M059J (cell line): ENCODE measurements at places on chromosomes 5 and 9.

DNA sequence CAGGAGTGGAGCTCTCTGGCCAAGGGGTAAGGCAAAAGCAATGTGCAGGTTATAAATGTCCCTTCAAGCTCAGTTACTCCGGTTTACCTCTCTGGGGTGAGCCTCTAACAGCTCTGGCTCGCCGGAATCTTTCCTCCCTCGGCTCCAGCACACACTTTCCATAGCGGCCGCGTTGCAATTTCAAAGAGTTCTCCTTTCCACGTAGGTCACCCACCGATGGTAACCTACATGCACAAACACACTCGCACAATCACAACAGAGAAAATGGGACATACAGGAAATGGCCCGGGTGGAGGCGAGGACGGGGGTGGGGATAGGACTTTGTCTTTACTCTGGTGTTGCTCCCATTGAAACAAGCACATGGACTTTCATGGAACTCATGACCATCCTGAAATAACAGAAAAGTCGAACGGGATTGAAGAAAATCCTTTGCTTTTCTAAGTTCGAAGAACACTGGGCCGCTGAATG lies 1.2 kb downstream of the LHFPL2 start:
- peak; percentile 50 for DNase-seq

GRCh38 chr5:167269146-167269545 lies 1022.3 kb upstream of the WWC1 start:
- no peak for DNase-seq

DNA sequence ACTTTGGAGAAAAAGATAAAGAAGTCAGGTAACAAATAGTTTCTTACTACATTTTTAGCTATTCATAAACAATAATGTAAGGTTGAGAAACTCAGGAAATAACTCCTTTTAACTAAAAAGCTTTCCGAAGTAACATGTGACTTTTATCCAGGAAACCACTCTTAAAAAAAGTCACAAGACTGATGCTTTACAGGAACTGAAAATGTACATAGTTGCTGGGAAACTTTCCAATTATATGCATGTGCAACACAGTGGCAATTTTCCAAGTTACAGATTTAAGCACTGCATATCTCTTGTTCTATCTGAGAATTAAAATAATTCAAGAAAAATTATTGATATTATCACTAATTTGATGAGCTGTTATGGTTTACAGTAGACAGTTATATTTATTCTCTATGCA lies 105.2 kb downstream of the CDH10 start:
- DNase-seq = no peak

DNA sequence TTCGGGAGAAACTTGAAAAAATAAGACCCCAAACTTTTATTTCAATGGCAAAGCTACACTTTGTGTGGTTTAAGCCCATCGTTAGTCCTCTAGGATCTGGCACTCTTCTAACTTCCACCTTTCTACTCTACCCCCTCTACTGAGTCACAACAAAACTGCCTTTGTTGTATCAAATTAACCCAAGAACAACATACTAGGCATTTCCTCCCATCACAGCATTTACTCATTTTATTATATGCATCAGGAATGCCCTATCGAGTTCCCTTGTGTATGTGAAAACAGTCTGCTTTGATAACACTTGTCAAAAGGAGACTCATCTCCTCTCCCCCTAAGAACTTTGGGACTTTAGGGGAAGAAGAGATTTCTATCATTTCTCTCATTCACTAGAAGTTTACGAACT lies 158.9 kb upstream of the FREM1 start:
- DNase-seq = no peak

- peak; percentile 22 for DNase-seq
Measured at GRCh38 chr5:111144352-111144930, 52.3 kb downstream of the WDR36 start.

DNA sequence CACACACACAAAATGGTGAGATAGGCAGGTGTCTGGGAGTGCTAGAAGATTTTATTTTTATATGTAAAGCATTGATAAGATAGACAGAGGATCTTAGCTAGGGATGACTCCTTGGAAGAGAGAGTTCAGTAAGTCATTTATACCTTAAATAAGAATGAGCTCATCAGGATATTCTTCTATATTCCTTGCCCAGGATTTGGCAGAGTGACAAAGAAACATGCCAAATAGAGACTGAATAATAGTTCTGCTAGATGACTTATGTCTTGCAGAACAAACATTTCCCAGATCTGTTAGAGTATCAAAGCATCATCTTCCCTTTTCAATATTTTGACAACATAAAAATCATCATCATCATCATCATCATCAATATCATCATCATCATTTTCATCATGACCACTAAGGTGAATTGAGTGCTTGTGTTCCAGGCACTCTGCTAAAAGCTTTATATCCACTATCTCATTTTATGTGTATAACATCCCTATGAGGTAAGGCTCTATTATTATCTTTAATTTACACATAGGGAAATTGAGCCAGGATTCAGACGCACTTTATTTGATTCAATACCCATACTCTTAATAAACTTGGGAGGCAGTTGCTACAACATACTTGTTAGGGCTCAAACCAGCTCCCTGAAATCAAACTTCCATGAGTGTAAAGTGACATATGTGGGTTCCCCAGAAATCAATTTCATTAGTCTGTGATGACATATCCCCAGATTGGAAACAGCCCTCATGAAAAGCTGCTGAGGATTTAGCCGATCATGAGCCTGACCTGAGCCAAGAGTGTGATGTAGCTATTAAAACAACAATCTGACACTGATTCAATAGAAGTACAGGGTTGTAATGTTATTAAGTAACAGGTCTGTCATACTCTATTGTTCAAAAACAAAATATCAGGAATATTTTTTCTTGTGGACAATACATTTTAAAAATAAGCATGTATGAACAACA lies 176.3 kb upstream of the SEMA6A start:
- no peak for DNase-seq
